GM19239 (cell line): ENCODE measurements at places on chromosomes 2 and 18.
A peak's percentile ranks its signal among the peaks of the same experiment; 100 is the strongest.

DNA sequence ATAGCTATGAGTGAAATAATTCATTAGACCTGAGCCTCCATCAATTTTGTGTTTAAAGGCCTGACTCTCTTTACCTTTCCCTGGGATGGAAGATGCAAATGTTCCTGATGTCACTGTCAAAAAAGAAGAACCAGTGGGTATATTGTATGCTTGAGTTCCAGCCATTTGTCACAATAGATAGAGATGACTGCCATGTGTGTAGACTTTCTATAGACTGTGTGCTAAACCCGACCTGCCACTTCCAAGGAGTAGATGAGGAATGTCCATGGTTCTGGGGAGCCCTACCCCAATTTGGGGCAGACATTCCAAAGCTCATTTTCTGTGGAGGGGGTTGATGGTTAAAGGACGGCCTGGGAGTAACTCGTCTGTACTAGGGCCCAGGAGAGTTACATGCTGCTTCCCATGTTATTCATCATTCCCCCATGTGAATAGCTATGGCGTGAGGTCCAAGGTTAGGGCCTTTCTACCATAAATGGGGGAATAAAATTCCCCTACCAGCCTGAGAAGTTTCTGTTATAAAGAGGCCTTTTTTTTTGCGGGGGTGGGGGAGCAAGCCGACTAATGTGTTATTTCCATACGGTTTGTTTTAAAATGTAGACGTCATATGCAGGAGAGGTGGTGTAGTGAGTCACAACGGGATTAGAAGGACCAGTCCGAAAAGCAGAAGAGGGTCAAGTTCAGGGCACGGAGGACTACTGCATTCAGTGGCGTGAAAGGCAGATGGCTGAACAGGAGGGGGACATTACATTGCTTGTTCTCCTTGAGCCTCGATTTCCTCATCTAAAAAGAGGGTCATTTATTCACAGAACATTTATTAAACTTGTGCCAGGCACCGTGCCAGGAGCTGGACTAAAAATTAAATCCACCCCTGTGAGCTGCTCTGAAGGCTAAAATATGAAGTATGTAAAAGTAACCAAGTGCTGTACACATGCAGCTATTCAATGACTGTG is 24.0 kb downstream of the IL1B start:
- DNase-seq = no peak

- no peak for DNase-seq
Measured at GRCh38 chr2:27147935-27148334, 869 bp upstream of the TCF23 start.

GRCh38 chr18:46449033-46449432 is 208.0 kb downstream of the LOXHD1 start:
- no peak for DNase-seq

DNA sequence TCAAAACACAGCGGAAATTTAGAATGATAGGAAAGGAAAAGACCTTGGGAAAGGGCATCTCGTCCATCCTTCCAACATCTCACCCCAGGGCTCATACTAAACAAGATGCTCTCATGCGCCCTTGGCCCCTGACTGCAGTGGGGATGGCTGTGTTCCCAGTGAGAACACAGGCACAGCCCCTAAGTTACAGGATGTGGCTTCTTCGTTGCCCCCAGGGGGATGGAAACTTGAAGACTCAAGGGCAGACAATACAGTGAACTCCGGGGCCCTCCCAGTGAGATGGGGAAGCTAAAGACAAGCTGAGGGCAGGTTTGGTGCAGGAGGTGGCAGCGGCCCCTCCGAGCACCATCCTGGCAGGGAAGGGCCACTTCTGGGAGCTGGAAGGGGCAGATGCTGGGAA is 139.7 kb downstream of the INO80D start:
- no peak for DNase-seq

GRCh38 chr18:26550998-26551694 is 2.8 kb upstream of the KCTD1 start:
- no peak for DNase-seq

- DNase-seq = no peak
Measured at GRCh38 chr2:178250429-178250828, 56.1 kb downstream of the OSBPL6 start.

DNA sequence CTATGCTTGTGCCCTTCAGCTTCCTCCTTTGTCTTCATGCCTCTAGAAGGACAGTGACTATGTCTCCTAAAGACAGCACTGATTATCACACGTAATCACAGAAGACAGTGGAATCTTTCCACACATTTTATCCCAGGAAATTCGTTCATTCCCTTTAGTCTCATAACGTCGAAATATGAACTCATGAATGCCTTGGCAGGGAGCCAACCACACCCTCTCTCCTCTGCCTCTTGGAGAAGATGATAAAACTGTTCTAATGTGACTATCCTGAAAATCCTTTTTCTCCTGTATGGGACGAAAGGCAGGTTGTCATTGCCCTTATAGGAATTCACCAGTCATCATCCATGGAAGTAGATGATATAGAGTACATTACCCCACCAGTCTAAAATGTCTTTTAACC is 726.6 kb upstream of the FANCL start:
- no peak for DNase-seq

GRCh38 chr2:188511346-188511745 is 219.7 kb downstream of the GULP1 start:
- no peak for DNase-seq

GRCh38 chr2:18474700-18475099 is 85.8 kb downstream of the RDH14 start:
- no peak for DNase-seq

DNA sequence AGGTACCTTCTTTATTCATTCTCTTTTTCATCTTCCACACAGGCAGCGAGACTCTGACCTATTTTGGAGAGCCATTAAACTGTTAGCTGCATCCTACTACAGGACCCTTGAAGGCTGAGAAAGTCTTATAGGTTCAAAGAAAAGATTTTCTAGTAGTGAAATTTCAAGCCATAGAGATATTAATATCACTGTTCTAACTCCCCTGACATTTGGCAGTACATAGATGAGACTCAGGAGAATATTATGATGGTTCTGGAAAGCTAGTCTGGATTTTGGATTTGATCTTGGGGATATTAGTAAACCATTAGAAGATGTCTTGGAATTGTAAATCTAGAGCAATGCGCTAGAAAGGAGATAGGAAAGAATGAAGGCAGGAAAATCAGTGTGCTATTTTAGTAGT is 1.3 kb upstream of the ITPRID2 start:
- DNase-seq = no peak

DNA sequence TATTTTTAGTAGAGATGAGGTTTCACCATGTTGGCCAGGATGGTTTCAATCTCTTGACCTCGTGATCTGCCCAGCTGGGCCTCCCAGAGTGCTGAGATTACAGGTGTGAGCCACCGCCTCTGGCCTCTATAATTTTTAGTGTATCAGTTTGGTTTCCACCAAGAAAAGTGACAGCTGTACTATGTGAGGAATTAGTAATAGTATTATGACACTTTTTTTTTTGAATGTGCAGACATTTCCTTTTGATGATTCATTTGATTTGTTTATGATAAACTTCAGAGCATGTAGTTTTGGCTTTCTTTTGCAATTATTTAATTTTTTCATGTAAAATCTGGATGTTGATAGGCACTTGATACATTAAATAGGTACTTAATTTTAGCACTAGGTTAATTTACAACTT is 61.5 kb downstream of the PTPN4 start:
- DNase-seq = no peak

GRCh38 chr2:12321886-12322285 is 394.9 kb upstream of the TRIB2 start:
- DNase-seq = no peak

DNA sequence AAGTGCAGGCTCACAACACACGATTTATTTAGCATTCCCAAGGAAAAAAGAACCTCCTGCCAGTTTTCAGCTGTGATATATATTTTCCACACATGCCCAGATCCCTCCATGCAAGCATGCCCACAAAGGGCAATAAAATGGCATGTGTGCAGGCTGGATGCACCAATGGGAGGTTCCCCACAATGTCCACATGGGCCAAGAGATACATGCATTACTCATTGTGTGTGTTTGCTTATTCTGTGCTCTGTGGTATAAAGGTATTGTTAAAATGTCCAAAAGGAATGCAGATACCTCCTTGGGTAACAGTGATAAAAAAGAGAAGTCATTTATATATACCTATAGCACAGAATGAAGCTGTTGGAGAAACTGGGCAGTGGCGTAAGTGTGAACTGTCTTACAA is 207.4 kb downstream of the FHOD3 start:
- no peak for DNase-seq

GRCh38 chr18:8856212-8856611 is 150.9 kb downstream of the MTCL1 start:
- DNase-seq = no peak

- peak; percentile 29 for DNase-seq
Measured at GRCh38 chr2:159797543-159798375, at the start of gene CD302. Gene CD302 (minus strand): TSS chr2:159798208. CDS start chr2:159798198, 10 bp downstream.

GRCh38 chr2:182230561-182230960 is 196.3 kb downstream of the PDE1A start:
- DNase-seq = no peak

DNA sequence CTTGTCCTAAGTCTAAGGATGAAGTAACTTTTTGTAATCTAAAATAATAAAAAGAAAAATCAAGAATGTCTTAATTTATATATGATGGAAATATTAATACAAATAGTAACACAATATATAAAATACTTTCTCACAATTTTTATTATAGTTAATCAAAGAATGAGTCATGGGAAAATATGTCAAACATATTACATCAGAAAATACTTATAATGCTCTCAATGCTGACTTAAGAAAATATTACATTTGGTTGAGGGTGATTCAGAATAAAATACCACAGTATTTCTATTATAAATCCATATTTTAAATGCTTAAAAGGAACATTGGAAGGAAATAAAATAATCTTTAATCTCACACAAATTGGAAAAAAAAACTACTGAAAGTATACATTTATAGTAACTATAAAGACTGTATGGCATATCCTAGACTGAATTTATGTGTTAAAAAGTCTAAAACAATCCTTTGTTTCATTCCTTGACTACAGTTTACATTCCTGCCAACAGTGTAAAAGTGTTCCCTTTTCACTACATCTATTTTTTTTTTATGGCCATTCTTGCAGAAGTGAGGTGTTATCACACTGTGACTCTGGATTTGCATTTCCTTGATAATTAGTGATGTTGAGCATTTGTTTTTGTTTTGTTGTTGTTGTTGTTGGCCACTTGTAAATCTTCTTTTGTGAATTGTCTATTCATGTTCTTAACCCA is 1573.5 kb upstream of the ACVR2A start:
- DNase-seq = no peak

- DNase-seq = no peak
Measured at GRCh38 chr2:86033751-86034692, 71.7 kb downstream of the POLR1A start.

- DNase-seq = no peak
Measured at GRCh38 chr2:83487451-83487850, 971.6 kb downstream of the SUCLG1 start.

DNA sequence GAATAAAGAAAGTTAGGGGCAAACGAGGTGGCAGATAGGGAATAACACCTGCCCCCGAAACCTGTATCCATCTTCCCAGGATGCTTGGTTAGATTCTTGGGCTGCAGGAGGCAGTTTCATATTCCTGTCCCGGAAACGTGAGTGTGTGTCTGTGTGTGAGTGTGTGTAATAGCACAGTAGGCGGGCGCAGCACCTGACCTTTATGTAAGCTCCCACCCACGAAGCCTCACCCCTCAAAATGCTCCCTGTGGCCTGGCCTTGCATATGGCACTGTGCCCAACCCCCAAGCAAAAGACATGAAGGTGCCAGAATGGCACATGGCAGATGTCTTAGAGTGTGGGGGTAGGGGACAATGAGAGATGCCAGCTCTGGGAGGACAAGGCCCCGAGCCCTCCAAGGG is 48.9 kb downstream of the EFR3B start:
- no peak for DNase-seq

- DNase-seq = no peak
Measured at GRCh38 chr18:22057908-22058527, 111.4 kb upstream of the GATA6 start.

DNA sequence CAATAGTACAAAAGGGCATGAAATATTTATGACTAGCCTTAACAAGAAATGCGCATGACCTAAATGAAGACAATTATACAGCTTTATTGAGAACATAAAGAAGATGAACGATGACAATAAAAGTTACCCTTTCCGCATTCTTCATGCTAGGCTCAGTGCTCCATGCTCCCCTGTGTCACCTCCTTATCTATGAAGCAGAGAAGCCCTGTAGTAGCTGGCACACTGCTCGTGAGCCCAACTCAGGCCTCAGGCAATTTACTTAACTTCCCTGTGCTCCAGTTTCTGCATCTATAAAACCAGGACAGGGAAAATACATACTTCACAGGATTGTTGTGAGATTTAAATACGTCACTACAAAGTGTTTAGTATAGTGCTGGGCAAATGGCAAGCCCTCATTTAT is 34.5 kb upstream of the NABP1 start:
- no peak for DNase-seq

DNA sequence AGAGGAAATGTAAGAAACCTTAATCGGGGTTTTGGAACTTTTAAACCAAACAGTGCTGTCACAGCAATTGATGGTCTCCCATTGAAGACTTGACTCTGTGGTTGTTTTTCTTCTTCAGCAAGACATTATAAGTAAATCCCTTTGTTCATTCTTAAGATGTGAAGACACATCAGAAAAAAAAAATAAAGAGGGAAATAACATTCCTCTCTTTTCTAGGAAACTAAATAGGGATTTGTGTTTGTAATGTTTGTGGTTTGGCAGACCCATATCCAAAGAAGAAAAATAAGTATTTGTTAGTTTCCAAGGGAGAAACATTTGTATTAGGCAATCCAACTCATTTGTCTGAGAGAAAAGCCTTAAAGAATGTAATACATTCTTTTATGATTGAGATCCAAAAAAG is 359.9 kb downstream of the DSC3 start:
- no peak for DNase-seq

GRCh38 chr2:127985735-127986134 is 42.1 kb downstream of the SAP130 start:
- no peak for DNase-seq

GRCh38 chr2:80396276-80396675 is 91.7 kb upstream of the LRRTM1 start:
- DNase-seq = no peak

DNA sequence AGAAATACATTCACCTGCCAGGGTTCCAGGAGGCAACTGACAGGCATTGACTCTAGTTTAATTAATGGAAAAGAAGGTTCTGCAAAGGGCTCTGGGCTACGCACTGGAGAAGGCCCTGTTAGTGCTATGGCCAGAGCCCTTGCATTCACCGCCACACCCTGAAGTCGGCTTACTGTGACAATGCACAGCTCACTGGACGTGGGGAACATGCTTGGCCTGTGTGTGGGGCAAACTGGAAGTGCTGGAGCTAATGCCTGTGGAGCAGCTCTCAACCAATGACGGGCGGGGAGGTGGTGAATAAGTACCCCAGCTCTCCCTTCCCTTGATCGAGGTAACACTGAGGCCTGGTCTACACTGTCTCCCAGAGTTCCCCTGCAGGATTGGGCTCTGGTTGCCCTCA is 209.8 kb downstream of the HAUS1 start:
- no peak for DNase-seq

GRCh38 chr2:206614811-206615210 is 27.5 kb upstream of the FAM237A start:
- no peak for DNase-seq

DNA sequence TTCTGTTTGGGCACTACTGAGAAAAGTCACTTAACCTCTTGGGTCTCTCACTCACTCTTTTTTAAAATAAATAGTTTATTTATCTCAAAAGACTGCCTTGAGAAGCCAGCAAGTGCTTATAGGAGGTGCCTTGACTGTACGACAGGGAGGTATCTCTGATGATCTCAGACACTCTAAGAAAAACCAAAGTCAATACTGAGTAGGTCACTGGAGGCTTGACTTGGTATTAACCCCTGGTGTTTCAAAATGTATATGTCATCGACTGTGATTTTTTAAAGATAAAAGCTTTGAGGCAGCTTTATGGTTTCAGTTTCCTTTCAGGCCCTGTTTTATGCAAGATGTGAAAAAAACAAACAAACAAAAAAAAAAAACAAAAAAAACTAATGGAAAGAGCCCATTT is 33.7 kb downstream of the MREG start:
- DNase-seq = no peak
